ENCODE measurements at places on chromosomes 5 and 9. TPM values are rescaled to one million over a fixed set of nuclear protein-coding genes. Genes with fewer than 3 reads are reported as not detected.

GRCh38 chr5:34503379-34504253, 152.5 kb upstream of the RAI14 start:
- DNase-seq, result no peak

GRCh38 chr5:143213231-143213850, 190.1 kb downstream of the NR3C1 start:
- no peak for DNase-seq

DNA sequence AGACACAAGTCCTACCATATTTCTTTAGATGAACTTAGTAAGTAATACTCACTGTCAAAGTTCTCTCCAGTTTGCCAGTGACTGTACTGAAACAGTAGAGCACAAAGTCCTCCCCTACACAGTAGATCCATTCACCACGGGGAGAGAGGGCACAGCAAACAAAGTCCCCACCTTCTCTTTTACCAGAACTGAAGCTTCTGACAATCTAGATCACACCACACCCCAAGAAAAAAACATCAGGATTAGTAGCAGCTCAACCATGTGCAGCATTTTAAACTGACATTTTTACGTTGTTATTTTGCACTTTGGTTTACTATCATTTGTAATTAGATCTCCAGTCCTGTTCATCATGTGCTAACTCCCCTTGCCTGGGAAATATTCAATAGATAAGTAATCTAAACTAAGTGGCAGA, 23.0 kb downstream of the DNAJA1 start:
- no peak for DNase-seq

GRCh38 chr5:59483971-59484472, 409.5 kb downstream of the PDE4D start:
- no peak for DNase-seq

GRCh38 chr9:12730927-12731326, 37.7 kb downstream of the TYRP1 start:
- no peak for DNase-seq

GRCh38 chr5:61264273-61264661, 67.8 kb upstream of the ZSWIM6 start:
- no peak for DNase-seq

DNA sequence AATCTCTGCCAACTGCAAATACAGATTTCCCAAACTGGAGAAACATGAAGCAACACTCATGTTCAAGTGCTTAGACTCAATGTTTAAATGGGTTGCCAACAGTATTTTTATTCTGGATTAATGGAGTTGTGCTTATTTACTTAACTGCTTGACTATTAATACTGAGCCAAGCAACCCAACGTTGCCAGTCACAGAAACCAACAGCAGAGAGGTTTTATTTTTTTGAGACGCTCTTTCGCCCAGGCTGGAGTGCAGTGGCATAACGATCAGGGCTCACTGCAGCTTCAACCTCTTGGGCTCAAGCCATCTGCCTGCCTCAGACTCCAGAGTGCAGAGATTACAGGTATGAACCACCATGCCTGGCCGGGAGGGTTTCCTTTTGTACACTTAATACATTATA, 8.5 kb upstream of the TMEM268 start:
- DNase-seq, result no peak

GRCh38 chr9:37812773-37813379, 12.3 kb downstream of the DCAF10 start:
- DNase-seq, result no peak

GRCh38 chr9:129938291-129938979, 103.2 kb downstream of the USP20 start:
- no peak for DNase-seq

DNA sequence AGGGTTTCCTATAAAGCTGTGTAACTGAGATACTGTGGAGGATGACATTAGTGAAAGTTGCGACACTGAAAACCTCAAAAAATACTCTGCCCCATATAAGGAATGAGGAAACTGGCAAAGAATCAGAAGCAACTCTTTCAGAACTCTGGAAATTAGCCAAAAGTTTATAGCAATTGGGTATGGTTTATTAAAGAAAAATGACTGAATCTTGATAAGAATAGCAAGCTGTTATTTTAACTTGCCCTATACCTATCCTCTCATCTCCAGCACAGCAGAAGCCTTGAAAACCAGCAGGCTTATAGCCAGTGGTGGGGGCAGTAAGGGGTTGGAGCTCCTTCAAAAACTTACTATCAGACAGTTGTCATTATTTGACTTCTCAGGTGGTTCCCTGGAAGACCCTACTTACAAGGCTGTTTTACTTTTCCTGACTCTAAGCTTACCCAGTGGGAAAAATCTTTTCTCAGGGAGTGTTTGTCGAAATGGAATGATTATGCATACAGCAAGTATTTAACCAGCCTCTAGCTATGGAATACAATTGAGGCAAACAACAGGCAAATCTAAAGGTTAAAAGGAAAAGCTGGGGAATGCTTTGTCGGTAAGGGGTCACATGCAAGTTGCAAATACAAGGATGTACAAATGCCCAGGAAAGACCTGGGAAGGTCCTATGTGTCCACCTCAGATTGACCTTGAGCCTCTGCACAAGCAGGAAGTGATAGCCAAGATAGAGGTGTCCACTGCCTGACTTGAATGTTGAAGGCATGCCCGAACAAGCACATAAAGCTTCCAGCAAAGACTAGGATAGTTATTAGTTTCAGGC, 21.0 kb upstream of the FAM151B start:
- DNase-seq, result no peak

GRCh38 chr9:127950513-127951289, 13.0 kb upstream of the DPM2 start:
- no peak for DNase-seq

GRCh38 chr5:147187099-147187540, 47.7 kb upstream of the STK32A start:
- DNase-seq, result no peak

DNA sequence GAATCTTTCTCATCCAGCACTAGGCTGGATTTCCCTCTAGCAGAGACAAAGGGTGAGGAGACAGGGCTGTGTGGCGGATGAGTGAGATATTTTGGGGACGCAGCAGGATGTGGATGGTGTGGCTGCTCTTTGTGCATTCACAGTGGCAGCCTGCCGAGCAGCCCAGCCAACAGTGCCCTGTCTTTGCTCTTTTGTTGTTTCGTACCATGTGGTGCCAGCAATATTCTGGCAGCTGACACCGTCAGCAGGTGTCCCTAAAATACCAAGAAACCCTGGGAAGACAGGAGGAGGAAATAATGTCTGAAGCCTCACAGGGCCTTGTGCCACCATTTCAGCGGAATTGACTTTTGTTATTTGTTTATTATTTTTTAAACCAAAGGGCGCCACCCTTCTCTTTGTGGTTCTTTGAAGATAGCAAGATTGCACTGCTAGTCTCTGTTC, 141.4 kb downstream of the CCDC192 start:
- DNase-seq, result no peak

- DNase-seq, result no peak
These were observed 238.5 kb downstream of the KDM4C start for GRCh38 chr9:6996061-6996854.

DNA sequence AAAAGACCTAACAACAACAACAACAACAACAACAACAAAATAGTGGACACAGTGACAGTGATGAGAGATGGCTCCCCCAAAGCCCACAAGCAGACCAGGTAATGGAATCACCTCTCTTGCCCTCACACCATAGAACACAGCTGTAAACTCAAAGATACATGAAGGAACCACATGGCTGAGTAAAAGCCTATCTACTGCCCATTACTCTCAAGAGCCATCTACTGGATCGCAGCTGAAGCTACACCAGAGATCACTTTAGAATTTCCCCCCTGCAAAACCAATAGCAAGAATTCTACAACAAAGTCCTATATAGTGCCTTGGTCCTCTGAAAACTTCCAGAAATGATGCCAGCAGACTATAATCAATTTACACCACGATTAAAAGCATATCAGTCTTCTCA, 1537.6 kb upstream of the CDH9 start:
- no peak for DNase-seq

DNA sequence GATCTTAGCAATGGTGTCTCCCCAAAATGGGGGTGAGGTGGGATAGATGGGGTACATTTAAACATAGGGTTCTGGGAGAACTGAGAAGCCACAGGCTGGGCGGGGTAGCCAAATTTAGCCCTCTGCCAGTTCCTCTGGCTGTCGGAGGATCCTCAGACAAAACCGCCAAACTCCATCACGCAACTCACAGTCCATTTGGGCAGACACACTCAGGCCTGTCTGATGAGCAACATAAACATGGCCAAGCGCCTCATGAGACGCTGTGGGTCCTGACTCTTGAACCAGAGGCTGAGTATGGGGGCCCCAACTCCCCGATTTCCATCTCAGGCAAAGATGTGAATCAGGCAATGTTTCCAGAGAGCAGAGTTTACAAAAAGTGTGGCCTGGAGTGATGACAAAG, 162.3 kb downstream of the FGF18 start:
- DNase-seq, result peak; percentile 73

DNA sequence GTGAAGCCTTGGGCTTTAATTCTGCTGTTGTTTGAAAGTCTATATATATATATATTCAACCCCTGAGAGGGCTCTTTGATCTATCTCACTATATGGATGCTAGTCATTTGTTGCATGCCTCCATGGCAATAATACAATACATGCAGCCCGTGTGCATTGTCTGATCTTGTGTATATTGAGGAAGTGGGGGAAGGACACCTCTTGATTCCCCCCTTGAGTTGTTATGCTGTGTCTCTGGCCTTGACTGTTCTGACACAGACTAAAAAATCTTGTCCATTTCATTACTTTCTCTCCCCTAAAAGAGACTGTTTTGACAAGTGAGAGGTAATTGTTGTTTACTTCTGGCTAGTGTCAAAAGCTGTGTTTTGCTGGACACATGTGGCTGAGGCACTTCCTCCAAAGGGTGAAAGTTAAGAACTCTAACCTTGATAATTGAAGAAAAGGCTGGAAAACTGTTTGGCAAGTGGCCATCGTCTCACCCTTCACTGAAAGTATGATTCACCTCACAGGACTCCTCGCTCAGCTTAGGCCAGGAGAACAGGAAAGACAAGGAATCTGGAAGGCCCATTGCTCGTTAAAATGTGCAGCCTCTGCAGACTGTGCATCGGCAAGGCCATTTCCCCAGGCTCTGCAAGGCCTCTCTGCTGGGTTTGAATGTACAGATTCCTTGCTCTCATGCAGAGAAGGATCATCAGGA, 304.0 kb downstream of the PRELID2 start:
- no peak for DNase-seq

- no peak for DNase-seq
These were observed 39.9 kb upstream of the LPCAT1 start for GRCh38 chr5:1563617-1564181.

DNA sequence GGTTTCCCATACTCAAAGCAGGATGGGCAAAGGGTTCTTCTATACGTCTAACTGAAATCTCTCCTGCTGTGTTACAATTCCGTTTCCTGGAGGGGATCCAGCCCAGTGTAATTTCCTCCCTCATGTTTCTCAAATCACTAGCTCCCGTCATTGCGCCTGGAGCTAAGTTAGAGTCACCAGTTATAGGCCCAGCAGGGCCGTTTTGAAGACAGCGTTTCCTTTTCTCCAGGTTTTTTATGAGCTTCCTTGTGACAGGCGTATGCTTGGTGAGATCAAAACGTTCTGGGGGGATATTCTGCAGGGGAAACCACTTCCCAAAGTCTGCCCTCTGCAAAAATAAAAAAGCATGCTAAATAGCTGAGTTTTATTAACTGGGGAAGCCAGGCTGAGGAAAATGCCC, 53.0 kb upstream of the WWC1 start:
- no peak for DNase-seq

GRCh38 chr9:15725953-15726352, 173.1 kb downstream of the CCDC171 start:
- no peak for DNase-seq

- DNase-seq, result no peak
These were observed 110.7 kb downstream of the PLK2 start for GRCh38 chr5:58348996-58349728.

DNA sequence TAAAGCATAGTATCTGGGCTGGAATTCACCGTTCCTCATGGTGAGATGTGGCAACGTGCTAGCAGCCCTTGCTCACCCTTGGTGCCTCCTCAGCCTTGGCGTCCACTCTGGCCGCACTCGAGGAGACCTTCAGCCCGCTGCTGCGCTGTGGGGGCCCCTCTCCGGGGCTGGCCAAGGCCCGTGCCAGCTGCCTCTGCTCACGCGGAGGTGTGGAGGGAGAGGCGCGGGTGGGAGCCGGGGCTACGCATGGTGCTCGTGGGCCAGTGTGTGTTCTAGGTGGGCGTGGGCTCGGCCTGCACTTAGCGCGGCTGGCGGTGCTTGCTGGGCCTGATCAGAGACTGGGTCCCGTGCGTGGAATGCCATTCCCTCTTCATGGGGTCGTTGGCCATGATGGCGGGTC, 424.2 kb downstream of the KCTD16 start:
- no peak for DNase-seq

DNA sequence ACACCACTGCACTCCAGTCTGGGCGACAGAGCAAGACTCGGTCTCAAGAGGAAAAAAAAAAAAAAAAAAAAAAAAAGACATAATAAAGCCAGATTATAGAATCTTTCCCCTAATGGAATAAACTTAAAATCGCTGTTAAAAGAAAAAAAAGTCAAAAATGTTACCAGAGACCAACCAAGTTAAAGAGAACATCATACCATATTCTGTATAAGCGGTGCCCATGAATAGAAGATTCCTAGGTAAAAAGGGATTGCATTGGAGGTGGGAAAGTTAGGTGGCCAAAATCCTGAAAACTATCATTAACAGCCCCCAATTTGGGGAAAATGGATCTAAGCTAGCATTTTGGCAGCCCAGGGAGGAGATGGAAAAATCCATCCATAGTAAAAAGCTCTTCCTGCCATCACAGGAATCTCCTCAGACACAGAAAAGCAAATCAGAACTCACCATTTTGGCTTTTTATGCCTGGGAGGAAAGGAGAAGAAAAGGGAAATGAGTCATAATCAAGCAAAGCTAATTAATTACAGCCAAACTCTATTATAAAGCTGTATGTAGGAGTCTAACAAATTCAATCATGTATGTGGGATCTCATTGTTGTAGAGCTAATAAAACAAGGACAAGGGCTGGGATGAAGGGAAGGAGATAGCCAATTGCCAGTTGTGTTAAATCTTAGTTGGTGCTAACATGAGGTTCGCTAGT, 363.8 kb downstream of the ARL15 start:
- DNase-seq, result no peak

GRCh38 chr5:80481019-80481893, 6.6 kb upstream of the FAM151B start:
- DNase-seq, result no peak

GRCh38 chr5:40165106-40165788, 514.5 kb upstream of the PTGER4 start:
- DNase-seq, result no peak

Gene TAF1L
- total RNA-seq, result not detected

Gene GIN1
- 5.2 TPM for total RNA-seq

Gene WDR38
- not detected for total RNA-seq

Gene ROPN1L
- not detected for total RNA-seq

Gene CDH9
- total RNA-seq, result not detected

Gene ANKRD34B
- total RNA-seq, result not detected

Gene ATP10B
- total RNA-seq, result not detected

Gene OBP2B
- total RNA-seq, result not detected

Gene PCDHGB4
- 10.8 TPM for total RNA-seq

Gene TMEM174
- not detected for total RNA-seq

Gene TLX3
- not detected for total RNA-seq

Gene CTXN3
- total RNA-seq, result not detected

Gene PCDHB6
- total RNA-seq, result 1.6 TPM

Gene EIF4EBP3
- total RNA-seq, result 14.7 TPM
